DND-41 (cell line): ENCODE measurements at places on chromosomes 12 and 14.
A peak's percentile ranks its signal among the peaks of the same experiment; 100 is the strongest.

DNA sequence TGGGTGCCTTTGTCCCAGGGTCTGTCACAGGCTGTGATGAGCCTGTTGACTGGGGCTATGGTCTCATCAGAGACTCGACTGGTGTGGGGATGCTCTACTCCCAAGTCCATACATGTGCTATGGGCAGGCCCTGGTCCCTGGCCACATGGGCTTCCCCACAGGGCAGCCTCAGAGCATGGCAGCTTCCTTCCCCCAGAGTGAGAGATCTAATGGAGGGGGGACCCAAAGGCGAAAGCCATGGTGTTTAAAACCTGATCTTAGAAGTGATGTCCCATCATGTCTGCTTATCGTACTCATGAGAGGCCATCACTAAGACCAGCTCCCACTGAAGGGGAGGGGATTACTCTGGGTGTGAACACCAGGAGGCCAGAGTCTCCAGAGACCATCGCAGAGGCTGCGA, 279.0 kb upstream of the RTL1 start:
- DNase-seq, result no peak

GRCh38 chr14:23903442-23903841, 50.1 kb upstream of the DHRS4 start:
- no peak for DNase-seq

GRCh38 chr12:131912518-131913274, 16.4 kb upstream of the PUS1 start:
- no peak for DNase-seq

DNA sequence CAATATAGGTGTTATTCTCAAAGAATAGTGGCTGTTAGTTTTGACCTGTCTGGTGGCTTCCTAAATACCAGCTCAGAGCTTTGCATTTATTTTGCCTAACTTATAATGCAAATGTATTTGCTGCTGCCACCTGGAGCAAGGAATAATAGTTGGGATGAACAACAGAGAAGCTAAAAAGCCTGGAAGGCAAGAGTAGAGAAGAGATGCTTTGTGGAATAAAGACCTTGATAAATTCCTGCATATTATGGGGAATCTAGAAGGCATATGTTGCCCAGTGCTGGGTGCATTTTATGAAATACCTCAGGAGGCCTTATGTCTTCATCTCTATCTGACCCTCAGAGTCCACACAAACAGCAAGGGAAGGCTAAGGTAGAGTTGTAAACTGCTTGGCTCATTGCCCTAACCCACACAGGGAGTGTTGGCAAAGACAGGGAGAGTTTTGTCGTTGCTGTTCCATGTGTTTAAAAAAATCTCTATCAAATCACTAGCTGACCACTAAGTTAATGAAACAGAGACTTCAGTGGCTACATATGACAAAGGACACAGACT, 53.7 kb upstream of the SCAF11 start:
- DNase-seq, result no peak

- DNase-seq, result peak; percentile 47
Observed at GRCh38 chr12:51827925-51828818, 20.3 kb downstream of the FIGNL2 start.

GRCh38 chr14:22391908-22392565, 197.0 kb downstream of the DAD1 start:
- DNase-seq, result peak; percentile 58

- DNase-seq, result no peak
Observed at GRCh38 chr12:57895389-57896114, 45.8 kb upstream of the ATP23 start.

- no peak for DNase-seq
Observed at GRCh38 chr12:5510251-5510805, 78.4 kb downstream of the NTF3 start.

DNA sequence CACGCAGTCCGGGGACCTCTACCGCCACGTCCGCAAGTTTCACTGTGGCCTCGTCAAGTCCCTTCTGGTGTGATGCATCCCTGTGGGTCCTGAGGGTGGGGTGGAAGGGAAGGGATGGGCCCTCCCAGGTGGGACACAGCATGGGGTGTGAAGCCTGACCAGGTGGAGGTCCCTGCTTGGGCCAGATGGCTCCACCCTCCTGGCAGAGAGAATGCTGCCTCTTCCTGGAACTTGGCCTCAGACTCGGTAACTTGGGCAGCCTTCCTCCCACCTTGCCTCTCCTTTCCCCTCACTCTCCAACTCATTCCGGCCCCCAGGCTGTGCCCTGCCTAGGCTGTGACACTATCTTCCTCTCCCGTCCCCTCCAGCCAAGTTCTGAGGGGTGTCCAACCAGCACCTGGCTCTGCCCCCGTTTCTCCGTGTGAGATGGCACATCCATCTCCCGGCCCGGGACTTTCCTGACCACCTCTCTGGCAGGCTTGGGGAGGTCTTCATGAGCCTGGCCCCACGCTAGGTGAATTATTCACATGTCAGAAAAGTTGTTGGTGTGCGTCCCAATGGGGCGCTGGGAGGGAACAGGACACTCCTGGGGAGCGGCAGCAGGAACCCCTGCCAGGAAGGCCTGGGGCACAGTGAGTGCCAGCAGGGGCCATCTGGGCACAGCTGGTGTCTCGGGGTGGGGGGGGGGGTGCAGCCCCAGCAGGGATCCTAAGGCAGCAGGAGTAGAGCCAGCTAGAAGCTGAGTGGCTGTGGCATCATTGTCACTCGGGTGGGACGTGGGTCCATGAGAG, 1.7 kb downstream of the ZBTB42 start:
- no peak for DNase-seq

GRCh38 chr12:38386205-38386985, 69.8 kb downstream of the ALG10B start:
- no peak for DNase-seq

DNA sequence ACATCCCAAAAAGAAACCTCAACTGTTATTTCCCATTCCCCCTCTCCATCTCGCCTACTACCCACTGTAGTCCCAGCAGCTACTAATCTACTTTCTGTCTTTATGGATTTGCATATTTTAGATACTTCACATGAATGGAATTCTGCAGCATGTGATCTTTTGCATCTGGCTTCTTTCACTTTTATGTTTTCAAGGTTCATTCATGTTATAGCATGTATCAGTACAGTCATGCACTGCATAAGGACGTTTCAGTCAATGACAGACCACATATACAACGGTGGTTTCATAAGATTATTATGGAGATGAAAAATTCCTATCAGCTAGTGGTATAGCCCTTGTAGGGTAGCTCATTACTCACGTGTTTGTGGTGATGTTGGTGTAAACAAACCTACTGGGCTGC, 24.5 kb downstream of the PCNX4 start:
- DNase-seq, result no peak

GRCh38 chr14:83757916-83758315, 1772.0 kb upstream of the FLRT2 start:
- DNase-seq, result no peak

GRCh38 chr14:90681929-90682328, 134.3 kb downstream of the TTC7B start:
- no peak for DNase-seq

DNA sequence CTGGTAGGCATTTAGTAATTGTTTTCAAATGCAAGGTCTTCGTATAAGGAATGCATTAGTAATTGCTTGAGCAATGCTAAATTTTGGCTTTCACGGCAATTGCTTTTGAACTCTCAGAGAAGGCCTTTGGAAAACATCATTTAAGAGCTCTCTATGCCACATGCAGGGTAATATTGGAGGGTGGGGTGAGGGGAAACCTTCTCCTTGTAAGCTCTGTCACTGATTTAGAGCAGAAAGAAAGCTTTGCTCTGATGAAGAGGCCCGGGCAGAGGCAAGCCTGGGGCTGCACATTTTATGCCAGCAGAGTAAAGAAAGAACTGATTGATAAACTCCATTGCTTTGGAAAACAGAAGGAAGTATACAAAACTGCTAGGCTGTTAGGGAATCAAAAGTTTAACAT, 70.9 kb downstream of the TRIM9 start:
- no peak for DNase-seq

DNA sequence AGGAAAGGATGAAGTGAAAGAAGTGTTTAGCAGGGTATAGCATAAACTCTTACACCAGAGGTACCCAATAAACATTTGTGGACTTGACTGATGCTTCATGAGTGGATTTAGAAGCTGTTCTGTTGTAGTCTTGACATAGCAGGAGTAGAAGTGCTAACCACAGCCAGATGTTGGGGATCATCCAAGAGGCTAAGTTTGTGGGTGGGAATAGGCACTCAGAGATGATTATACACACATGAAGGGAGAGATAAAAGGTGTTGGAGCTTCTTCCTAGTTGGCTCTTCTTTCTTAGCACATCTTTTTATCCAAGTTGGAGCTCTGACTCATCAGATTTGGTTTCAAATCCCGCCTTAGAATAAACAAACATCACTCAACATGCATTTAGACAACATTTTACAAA, 166.7 kb upstream of the E2F7 start:
- no peak for DNase-seq

DNA sequence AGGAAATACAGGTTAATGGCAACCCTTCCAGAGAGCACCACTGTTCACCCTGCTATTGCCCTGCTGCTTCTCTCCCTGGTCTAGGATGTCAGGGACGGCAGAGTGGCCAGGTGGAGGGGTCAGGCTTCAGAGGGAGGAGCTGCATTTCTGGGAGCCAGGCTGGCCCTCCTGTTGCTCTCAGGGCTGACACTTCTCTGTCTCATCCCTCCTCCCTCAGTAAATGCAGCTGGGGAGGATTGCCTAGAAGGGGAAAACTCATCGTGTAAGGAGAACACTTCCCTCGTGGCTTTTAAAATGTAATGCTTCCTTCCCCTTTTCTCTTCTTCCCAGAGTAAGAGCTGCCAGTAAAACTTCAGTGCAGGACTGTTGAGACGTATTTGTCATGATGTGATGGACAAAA, 20.8 kb downstream of the SUSD6 start:
- DNase-seq, result no peak

- DNase-seq, result no peak
Observed at GRCh38 chr14:75333606-75334548, 55.2 kb downstream of the FOS start.

- no peak for DNase-seq
Observed at GRCh38 chr14:51080645-51081044, 14.3 kb downstream of the TRIM9 start.

- DNase-seq, result no peak
Observed at GRCh38 chr12:29023436-29024076, 125.5 kb upstream of the FAR2 start.

- no peak for DNase-seq
Observed at GRCh38 chr12:47649381-47649780, 56.4 kb downstream of the RPAP3 start.

DNA sequence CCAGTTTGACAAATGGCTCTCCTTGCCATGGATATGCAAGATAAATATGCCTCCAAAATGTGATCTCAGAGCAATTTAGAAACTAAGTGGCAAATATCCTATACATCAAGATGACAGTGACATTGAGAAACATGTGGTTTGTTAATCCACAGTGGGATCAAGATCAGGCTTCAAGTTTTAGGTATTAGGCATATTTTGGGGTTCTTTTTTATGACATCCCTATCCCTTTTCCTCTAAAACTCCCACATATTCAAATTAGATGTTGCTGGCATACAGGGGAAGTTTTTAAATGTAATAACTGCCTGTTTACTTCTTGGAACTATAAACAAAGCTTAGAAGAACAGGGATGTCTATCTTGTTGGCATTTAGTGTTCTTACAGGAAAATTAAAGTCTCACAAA, 179.4 kb downstream of the CRADD start:
- DNase-seq, result no peak

- no peak for DNase-seq
Observed at GRCh38 chr12:41794336-41794735, 350.3 kb downstream of the GXYLT1 start.

DNA sequence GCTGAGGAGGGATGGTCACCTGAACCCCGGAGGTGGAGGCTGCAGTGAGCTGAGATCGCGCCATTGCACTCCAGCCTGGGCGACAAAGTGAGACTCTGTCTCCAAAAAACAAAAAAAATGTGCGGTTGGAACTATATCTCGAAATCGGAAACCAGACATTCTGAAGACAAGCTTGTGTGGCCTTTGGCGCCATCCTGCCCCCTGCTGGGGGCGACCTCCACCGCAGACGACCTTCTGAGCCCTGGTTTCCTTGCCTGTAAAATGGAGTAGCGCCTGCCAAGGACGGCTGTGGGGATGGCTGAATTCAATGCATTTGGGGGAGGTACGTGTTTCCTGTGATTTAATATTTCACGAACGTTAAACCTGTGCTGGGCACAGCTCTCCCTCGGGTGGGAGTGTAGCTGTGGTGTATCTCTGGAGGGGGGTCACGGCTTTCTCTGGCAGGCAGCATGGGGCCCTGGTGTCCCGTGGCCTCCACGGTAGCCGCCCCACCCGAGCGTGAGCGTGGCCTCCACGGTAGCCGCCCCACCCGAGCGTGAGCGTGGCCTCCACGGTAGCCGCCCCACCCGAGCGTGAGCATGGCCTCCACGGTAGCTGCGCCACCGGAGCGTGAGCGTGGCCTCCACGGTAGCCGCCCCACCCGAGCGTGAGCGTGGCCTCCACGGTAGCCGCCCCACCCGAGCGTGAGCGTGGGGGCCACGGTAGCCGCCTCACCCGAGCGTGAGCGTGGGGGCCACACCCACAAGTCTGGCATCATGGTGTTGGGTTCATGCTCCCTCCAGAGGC, 55.3 kb downstream of the LRCOL1 start:
- DNase-seq, result peak; percentile 59

DNA sequence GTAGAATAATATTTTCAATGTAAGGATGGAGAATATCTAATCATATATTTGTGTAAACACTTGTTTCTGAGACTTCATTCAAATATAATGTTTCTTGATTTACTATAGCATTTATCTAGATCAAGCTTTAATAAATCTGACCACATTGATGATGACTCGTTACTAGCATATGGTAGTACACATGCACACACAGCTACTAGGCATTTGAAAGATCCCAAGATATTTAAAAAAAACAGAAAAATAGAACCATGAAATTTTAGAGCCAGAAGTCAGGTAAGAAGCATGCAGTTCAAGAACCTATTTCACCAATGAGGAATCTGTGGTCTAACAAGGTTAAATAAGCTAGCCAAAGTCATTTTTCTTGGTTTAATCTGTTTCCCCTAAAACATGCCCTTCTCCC, 32.0 kb downstream of the DCP1B start:
- no peak for DNase-seq

DNA sequence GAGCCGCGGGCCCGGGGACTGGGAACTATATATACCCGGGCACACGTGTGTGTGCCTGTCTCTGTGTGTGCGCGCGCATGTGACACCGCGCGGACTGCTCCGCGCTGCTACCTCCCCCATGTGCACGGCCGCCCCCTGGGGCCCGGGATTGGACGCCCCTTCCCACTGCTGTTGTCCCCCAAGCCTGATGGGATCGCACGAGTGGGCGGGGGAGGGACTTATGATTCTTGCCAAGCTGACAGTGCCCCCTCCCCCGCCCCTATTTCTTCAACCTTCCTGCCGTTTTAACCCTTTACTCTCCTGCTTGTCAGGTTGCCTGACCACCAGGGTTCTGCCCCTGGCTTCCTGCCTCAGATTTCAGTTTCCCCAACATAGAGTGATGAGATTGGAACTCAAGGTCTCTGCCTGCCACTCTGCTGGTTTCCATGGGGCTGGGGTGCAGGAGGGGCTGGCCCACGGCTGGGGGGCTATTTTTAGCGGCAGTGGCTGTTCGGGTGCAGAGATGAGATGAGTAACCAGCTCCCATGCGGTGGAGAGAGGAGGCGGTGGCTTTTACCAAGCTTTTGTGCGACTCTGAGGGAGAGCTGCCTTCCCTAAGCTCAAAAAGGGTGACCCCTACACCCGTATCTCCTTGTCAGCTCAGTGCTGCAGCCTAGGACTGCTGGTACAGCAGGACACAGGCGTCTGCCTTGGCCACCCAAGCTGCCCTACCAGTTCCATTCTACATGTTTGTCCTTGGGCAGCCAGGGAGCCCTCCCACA, at the start of gene DDN:
Gene DDN (minus strand): TSS at position 5 of the 761 bp plus-strand sequence. CDS start 88 bp downstream, outside the sequence.
- peak; percentile 83 for DNase-seq

- DNase-seq, result no peak
Observed at GRCh38 chr12:39354955-39355354, 88.0 kb downstream of the KIF21A start.

- DNase-seq, result no peak
Observed at GRCh38 chr12:40382217-40382616, 157.4 kb downstream of the LRRK2 start.
